ENCODE measurements at places on chromosomes 16 and 17.

DNA sequence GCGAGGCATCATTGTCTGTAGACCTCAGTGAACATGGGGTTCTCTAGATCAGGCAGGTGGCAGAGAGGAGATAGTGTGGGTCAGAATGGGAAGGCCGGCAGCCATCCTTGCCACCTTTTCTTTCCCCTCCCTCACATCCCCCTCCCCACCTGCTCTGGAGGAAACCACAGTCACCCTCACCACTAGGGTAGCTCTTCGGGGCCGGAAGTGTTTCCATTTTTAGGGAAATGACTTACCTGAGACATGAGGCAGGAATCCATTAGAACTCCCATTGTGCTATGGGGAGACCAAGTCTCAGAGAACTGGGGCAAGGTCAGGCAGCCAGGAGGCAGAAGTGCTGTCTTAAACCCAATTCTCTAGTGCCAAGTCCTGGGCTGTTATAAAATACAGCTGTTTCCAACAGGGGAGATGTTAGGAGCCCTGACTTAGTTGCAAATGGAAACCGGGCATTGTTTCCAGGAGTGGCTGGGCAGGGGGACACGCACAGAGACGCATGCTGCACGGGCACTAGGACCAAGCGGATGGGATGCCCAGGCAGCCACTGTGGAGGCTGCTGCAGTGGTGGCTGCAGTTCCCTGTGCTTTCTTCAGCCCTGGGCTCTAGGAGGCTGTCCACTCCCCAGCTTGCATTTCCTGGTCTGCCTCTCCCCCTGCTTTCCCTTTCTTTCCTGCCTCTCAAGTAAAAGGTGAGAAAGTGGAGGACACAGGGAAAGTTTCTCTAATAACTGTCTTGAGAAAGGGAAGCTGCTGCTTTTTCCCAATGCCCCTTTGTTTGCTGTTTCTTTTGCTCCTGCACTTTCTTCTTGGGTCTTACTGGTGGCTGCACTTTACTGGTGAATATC, 2.8 kb downstream of the HAS3 start:
- no peak for DNase-seq

GRCh38 chr16:3461151-3461550, 17.7 kb downstream of the NAA60 start:
- no peak for DNase-seq

- no peak for DNase-seq
Measured at GRCh38 chr16:31355431-31356100, 590 bp downstream of the ITGAX start.

DNA sequence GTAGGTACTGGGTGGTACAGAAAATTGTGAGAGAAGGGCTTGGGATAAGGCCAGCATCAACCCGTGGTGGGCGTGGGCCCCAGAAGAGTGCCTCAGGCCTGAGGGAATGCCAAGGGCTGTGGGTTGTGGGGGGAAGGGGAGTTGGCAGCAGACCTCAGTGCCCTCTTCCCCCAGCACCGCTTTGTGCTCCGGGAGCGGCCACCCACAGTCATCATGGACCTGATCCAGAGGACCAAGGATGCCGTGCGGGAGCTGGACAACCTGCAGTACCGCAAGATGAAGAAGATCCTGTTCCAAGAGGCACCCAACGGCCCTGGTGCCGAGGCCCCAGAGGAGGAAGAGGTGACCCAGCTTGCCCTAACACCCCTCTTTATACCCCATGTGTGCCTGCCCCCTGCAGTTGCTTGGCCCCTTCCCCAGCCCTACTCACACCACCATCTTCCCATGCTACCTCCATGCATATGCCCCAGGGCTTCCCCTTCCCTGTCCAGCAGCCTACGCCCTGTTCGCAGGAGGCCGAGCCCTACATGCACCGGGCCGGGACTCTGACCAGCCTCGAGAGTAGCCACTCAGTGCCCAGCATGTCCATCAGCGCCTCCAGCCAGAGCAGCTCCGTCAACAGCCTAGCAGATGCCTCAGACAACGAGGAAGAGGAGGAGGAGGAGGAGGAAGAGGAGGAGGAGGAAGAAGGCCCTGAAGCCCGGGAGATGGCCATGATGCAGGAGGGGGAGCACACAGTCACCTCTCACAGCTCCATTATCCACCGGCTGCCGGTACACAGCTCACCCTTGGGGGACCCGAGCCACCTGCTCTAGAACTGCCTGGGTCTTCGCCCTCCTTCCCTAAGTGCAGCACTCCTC, 9.1 kb downstream of the TAOK2 start:
- no peak for DNase-seq

- no peak for DNase-seq
Measured at GRCh38 chr17:5958850-5959249, 111.3 kb upstream of the WSCD1 start.

DNA sequence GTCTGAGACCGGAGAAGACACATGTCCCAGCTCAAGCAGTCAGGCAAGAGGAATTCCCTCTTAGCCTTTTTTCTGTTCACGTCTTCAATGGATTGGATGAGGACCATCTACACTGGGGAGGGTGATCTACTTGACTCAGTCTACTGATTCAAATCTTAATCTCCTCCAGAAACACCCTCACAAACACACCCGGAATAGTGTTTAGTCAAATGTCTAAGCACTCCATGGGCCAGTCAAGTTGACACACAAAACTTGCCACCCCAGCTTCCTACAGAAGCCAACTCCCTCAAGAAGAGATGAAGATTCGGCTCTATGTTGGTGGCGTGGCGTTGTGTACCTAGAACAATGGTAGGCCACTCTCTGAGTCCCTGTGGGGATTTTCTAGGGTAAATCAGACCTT, 22.5 kb upstream of the NKD1 start:
- no peak for DNase-seq
